ENCODE measurements at places on chromosomes 7 and 10.
A peak's percentile ranks its signal among the peaks of the same experiment; 100 is the strongest.

- no peak for DNase-seq
Measured at GRCh38 chr10:29590915-29591650, 43.7 kb downstream of the SVIL start.

DNA sequence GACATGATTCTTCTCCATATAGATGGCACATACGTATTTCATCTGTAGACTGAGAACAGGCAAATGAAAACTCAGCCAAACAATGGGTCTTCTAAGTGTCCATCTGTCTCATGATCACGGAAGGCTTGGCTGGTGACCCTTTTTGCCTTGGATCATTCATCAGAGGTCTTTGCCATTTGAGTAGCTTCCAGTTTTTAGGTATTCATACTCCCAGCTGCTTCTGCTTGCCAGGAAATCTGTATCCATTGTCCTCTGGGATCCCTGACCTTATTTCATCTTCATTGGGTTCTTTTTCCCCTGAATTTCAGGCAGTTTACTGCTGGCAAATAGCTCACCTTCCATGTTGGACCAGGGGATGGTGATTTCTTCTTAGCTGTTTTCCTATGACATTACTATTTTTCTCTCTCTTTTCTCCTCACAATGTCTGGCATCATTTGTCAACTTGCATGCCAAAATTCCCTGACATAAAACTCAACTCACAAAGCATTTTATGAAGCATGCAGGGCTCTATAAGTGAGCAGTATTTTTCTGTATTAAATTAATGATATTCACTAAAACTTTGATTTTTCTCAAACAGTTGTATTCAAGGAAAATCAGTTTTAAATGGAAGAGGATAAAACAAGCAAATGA, 241.2 kb downstream of the DNAJB9 start:
- no peak for DNase-seq

DNA sequence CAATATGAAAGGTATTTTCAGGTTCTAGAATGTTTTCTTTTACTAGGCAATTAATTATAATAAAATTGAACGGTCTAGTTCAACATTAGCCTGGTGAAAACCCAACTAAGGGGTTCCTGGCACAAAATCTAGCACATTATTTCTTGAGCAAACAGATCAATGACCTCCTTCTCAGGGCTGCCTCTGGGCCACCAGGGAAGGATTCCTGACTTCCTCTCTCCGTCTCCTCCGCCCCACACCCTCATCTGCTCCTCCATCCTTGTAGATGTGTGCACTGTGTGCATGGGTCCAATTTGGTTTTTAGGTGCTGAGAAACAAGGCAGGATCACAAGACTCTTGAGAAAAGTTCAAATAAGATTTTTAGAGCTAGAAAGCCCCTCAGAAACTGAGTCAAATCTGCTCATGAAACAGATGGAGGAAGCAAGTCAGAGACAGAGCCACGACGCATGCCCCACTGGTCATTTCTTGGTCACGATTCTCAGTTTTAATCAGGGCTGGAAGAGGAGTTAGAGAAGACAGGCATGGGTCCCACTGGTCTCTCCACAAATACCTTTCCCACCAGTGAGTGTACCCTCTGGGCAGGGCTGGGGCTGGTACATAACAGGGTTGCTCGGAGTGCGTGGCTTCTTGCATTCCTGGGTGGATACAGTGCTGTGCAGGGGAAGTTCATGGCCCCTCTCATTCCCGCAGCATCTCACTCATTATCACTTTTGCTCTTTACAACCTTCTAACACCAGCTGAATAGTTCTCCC, 3.8 kb downstream of the TRPV6 start:
- no peak for DNase-seq

DNA sequence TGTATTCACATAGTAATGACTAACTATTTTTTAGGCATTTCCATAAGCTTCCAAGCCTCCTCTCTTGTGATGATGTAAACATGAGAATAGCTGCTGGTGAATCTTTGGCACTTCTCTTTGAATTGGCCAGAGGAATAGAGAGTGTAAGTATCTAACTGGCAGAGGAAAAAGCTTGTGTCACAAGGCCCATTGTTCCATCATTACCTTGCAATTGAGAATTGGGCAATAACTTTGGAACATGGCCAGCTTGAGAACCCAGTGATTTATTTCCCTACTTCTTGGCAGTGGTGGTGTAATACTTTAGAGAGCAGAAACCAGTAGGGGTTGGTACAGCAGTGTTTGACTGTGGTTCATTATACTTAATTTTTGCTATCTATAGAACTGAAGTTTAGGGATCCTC, 12.0 kb downstream of the IFRD1 start:
- peak; percentile 21 for DNase-seq

GRCh38 chr7:20998309-20998708, 211.6 kb upstream of the SP8 start:
- no peak for DNase-seq

GRCh38 chr7:105816266-105816843, 60.0 kb downstream of the ATXN7L1 start:
- no peak for DNase-seq
